ENCODE measurements at places on chromosomes 7 and 10.

DNA sequence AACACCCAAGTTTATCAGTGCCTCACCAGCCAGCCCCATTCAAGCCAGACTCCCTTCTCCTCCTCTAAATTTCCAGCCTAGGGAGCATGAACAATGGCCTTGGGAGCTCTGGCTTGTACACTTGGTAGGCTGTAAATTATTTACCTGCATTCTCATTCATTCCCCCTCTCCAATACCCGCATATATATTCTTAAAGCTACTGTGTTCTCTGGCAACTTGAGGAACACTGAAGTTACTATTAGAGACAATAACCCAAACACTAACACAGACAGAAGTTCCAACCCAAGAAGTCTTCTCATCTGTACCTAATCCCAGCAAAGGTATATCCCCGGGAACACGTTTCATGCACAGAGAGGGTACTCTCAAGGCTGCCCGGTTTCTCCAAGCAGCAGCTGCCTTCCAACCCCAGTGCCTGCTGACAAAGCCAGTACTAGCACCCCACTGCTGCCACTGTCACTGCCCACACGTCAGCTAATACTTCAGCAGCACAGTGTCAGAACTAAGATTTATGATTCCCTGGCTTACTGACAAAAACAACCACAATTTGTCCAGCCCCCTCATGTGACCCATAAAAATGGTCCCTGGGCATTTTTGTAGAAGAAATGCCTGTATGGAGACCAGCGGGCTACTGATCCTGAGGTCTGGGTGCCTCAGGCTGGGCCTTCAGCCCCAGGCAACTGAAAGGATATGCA lies 3.1 kb downstream of the WDR91 start:
- no peak for DNase-seq

DNA sequence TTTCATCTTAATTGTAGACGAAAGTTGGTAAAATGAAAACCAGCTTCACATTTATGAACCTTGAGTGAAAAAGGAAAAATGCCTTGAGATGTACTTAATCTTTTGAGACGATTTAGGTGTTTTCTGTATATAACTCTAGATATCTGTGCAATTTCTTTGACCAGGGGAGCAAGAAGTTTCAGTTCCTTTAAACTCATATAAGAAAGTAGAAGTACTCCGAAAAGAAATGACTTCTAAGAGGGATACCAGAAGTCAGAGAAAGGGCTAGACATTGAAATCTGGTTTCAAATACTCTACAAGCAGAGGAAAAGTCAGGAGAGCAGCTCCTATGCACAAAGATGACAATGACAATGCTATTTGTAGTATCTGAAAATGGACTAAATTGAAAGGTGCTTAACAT lies 303.7 kb downstream of the BAMBI start:
- DNase-seq: no peak

DNA sequence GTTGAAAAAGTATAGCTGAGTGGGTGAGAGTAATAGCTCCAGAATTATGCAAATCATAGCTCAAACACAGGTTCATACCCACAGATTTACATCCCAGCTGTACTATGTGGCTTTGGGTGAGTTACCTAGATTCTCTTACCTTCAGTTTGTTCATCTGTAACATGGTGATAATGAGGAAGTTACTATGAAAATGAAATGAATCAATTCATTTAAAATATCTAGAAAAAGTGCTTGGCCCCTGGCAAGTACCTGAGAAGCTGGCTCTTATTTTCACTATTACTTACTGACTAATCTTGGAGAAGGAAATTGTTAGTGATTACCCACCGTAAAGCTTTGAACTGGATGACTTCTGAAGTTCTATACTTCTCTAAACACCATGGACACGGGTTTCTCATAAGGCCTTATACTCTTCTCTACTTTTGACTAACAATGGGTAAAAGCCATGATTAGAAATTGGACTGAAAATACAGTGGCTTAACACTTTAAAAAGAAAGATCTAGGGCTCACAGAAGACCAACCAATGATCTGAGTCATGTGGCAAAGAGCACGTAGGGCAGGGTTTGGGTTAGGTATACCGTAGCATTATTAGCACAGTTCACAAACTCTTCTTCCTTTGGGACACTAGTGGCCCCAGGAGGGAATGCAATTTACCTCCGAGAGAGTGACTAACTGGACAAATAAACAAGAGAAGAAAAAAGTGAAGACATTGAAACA lies 149.2 kb downstream of the PLPP4 start:
- DNase-seq: no peak

DNA sequence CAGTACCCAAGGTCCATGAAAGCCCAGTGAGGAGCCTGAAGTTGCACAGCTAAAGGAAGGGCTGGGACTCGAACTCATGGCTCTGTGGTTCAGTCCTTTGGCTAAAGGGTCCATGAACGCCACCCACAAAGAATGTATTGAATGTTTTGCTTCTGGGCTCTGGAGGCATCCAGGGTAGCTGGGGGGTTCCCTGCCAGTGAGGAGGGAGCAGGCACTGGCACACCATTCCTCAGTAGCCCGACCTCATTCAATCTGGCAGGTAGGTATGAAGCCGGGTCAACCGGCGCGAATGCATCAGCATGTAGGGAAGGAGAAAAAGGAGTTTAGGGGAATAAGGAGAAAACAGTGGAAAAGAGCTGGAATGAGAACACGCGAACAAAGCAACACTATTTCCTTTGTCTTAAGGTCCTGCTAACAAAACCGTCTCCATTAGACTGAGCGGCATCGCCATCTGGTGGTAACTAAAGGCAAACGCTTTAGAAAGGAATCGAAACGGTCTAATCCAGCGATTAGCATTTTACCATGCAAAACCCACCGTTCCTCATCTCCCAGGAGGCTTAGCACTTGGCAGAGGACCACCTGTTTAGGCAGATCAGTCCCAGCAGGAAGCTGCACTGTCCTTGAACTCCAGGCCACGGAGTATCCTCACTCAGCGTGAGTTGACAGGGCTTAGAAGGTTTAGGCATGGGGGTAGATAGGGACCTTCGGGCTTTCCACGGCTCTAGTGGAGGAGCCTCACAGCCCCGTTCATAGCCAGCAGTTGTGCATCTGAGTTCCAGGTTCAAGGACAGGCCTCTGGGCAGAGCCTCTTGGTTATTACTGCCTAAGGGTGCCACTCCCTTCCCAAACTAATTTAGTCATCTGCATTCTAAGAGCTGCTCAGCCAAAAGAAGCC lies 122.8 kb downstream of the UBE2H start:
- DNase-seq: peak; percentile 21

DNA sequence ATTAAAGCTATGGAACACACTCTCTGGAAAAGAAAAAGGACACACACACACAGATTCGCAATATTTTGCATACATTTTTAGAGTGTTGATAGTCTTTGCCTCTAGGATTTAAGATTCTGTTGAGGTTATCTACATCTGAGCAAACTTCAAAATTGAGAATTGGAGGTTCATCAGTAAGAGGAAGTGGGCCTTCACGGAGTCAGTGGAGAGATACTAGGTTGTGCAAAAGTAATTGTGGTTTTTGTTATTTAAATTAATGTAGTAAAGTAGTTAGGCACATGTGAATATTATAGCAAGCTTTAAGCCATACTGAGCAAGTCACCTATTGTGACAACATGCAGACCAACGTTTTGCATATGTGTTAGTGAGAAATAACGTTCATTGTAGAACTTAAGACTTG lies 19.8 kb upstream of the NXPH1 start:
- DNase-seq: no peak

DNA sequence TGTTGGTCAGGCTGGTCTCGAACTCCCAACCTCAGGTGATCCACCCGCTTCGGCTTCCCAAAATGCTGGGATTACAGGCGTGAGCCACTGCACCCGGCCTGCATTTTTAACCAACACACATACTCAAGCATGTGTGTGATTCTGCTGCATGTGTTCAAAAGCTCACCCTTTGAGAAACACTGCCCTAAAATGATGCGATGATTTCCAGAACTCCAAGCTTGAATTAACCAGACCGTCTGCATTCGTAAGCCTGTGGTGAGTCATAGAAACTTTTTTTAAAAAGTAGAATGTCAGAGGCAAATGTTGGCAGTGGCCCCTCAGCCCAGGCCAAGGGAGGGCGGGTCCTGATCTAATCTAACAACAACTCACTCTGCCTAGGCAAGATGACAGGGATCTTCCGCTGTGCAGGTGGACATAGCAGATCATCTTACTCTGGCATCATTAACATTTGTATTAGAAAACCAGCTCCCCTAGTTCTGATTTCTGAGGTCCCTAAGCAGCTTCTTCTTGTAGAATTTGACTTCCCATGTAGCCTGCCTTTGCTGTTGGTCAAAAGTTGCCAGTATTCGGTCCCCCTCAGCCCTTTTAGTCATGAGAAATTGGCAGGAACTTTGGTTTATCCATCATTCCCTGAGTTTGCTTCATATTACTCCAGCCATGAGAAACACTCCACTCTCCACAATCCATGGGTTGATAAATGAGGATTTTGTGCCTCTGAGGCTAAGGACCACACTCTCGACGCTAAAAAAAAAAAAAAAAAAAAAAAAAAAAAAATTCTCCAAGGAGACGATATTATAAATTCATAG lies 190.4 kb downstream of the SKIDA1 start:
- no peak for DNase-seq

DNA sequence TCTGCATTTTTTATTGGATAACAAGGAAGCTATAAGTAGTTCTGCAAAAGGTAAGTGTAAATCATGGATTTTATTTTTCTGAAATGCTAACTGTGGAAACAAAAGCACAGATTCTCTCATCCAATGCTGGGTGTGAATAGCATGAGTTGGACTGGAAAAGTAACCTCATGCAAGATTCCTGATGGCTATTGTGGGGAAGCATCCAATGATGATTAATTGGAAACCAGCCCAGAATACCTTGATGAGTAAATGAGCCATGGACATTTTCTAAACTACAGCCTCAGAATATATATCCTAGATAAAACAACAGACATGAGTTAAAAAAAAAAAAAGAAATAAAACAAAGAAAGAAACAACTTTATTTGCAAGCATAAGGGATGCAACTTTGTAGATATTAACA lies 934.6 kb downstream of the CCSER2 start:
- no peak for DNase-seq

DNA sequence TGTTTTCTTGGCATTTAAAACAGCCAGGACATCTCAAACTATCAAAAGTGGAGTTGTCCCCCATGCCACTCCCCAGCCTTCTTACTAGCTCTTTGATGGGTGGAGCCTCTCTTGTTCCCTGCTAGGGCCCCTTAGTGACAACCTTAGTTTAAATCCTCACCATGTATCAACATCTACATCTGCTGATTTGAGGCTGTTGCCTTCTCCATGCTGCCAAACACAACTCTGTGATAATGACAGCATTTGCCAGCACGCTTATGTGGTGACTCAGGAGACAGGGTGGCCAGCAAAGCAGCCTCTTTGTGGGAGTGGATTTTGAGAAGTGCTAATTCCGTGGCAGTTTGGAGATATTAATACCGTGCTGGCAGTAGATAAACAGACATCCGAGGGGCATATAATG lies 145.4 kb downstream of the LRRC4 start:
- DNase-seq: no peak

DNA sequence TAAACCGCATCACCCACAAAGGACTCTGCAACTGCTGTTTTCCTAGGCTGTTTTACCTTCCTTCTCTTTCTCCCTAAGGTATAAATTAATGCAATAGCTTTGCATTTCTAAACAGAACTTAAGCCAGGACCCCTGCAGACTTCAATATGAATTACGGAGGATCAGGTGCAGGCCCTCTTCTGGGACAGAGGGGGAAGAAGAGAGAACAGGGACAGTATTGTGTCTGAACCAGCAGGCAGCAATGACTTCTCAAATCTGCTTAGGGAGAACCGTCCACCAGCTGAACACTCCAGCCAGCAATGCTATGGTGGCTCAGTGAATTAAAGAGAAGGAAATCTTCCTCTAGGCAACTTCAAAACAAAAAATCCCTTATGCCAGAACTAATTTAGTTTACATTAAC lies 35.7 kb downstream of the POLR3A start:
- no peak for DNase-seq

GRCh38 chr7:102843850-102844249 lies 69.0 kb upstream of the LRRC17 start:
- no peak for DNase-seq

- DNase-seq: no peak
These were observed 34.9 kb downstream of the R3HCC1L start for GRCh38 chr10:98169379-98169778.

DNA sequence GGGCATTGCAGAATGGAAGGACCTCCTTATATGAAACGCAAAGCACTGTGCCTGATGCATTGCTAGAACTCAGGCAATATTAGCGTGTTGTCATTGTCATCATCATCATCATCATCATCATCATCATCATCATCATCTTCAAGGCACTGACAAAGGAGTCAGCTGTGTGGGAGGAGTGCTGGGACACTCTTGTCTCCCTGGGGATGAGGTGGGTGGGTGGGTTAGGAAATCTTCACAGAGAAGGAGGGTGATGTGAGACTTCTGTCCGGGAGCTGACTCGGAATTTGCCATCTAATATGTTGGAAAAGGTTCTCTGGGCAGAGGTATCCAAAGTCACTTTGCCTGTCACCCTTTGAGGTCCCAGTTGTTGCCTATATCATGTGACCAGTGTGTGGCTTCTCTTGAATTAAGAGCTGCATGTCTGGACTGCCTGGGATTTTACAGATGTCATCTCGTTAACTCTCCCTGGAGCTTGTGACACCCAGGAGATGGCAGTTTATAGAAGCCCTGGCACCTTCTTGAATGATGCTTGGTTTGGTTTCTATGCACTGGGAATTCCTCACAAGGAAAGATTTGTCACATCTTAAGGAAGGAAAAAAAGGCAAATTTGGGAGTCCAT lies 7.1 kb downstream of the HTRA1 start:
- DNase-seq: no peak

DNA sequence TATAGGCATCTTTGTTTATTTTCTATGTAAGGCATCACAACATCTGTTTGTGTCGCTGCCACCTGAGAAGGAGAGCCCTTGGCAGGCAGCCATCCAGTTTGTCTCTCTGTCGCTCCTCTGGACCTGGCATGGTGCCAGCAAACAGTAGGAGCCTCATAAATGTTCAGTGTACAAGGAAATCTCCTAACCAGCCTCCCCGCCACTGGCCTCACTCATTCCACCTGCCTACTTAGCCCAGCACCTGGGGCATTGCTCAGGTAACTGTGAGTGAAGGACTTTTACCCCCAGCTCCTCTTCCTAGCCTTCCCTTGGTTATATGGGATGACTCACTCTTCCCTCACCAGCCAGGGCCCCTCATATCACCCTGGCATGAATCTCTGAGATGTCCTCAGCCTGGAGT lies 61.7 kb upstream of the NPTX2 start:
- no peak for DNase-seq

- DNase-seq: peak; percentile 22
These were observed 321.2 kb downstream of the FRMD4A start for GRCh38 chr10:14009371-14010100.
